ENCODE measurements at places on chromosomes 7 and 10. TPM values are rescaled to one million over a fixed set of nuclear protein-coding genes. Genes with fewer than 3 reads are reported as not detected.

ZNF488 gene
- total RNA-seq, result 2.7 TPM

DNAH11 gene
- 1.1 TPM for total RNA-seq

ADRA2A gene
- 0.79 TPM for total RNA-seq

ESYT2 gene
- total RNA-seq, result 55.2 TPM

EBF3 gene
- total RNA-seq, result 13.2 TPM

SFXN2 gene
- 14.4 TPM for total RNA-seq

FAM25C gene
- not detected for total RNA-seq

- DNase-seq, result no peak
Observed at GRCh38 chr10:99937630-99938029, 72.1 kb downstream of the DNMBP start.

DNA sequence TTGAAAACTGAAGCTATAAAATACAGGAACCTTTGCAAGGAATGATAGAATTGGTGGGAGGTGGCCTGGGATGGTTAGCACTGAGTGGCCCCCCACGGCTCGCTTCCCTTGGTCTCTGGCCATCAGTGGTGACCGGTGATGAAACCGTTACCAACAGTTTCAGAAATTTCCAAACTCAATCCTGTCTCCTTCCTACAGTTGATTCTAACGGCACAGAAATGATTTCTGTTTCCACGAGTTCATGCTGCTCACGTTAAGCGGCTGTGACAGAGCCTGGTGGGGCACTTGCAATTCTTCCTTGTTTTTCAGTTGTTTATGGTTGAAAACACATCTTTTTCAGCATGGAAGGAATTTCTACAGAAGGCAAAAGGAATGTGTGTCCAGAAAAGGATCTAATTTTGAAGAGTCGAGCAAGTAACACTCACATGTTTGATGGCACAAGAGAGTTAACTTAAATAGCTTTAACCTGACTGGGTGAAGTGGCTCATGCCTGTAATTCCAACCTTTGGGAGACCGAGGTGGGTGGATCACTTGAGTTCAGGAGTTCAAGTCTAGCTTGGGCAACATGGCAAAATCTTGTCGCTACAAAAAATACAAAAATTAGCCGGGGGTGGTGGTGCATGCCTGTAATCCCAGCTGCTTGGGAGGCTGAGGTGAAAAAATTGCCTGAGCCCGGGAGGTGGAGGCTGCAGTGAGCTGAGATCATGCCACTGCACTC lies 100.1 kb downstream of the DNAJB6 start:
- no peak for DNase-seq

DNA sequence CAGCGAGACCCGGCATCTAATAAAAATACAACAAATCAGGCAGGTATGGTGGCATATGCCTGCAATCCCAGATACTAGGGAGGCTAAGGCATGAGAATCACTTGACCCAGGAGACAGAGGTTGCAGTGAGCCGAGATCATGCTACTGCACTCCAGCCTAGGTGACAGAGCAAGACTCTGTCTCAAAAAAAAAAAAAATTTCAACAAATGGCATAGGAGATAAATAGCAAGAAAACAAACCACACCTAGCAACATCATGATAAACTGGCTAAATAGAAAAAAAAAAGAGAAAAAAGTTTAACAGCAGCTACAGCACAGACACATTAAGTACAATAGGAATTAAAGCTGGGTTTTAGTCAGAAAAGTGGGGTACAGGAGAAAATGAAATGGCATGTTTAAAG lies 1034.6 kb upstream of the LRRN3 start:
- no peak for DNase-seq

GRCh38 chr10:88033793-88034192 lies 170.4 kb downstream of the PTEN start:
- DNase-seq, result no peak

DNA sequence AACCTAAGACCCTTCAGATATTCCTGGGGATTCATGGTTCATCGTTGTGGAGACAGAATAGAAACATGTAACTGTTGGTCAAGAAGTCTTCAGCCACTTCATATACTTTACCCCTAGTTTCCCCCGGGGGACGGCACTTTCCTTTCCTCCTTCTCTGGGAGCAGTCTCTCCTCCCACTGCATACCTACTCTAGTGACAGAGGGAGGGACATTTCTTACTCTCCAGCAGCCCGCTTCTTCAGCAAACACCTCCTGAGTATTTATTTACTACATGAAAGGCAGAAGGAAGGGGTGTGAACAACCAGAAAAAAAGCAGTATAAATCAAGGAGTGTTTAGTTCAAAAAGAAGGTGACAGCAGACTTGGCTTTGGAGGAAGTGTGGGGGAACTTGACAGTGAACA lies 69.0 kb downstream of the LHFPL3 start:
- DNase-seq, result no peak

DNA sequence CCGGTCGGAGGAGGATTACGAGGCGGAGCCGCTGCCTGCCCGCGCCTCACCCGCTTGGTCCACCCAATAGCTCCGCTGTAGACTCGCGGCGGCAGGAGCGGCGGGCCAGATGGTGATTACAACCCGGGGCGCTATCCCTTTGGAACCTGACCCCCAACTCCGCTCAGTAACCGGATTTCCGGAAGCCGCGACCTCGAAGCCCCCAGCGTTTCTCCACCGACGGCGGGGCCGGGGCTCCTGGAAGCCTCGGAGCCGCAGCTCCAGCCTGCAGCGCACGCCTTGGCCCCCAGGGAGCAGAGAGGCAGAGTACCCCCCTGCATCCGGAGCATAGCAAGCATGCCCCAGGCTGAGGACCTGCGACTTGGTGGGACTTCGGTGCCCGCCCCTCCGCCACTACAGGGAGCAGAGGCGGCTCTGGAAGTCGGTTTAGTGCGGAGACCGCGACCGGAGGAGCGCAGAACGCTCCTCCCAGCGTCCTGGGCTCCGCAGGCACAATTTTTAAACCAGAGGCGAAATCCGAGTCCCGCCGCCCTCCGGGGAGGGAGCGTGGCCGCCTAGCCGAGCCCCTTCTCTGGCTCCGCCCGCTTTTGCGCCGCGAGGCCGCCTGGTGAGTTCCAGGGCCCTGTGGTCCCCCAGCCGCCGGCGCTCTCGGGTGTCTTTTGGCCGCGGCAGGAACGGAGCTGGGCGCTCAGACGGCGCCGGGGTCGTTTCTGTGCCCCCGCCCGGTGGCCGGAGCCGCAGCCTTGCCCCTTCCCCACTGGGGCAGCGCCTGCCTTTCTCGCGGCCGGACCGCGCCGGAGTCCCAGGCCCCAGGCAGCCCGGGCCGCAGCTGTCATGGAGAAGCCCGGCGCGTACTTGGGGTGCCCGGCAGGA lies 28.2 kb upstream of the BMS1 start:
- peak; percentile 46 for DNase-seq

DNA sequence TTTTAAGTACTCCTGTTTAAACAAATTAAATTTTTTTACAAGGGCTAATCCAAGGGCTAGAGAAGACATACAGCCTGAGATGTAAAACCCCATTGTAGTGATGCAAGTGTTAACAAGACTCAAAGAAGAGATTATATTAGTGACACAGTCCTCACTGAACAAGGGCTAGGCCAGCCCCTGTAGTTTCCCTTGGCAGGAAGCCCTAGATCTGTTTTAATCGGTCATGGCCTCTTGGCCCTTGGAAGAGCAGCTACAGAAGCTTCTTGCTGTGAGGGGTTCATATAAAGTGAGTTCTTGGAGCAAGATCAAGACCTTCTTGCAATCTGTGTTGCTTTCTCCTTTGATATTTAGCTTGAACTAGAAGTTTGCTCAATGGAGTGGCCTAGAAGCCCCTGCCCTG lies 1339.4 kb downstream of the XPNPEP1 start:
- DNase-seq, result no peak

DNA sequence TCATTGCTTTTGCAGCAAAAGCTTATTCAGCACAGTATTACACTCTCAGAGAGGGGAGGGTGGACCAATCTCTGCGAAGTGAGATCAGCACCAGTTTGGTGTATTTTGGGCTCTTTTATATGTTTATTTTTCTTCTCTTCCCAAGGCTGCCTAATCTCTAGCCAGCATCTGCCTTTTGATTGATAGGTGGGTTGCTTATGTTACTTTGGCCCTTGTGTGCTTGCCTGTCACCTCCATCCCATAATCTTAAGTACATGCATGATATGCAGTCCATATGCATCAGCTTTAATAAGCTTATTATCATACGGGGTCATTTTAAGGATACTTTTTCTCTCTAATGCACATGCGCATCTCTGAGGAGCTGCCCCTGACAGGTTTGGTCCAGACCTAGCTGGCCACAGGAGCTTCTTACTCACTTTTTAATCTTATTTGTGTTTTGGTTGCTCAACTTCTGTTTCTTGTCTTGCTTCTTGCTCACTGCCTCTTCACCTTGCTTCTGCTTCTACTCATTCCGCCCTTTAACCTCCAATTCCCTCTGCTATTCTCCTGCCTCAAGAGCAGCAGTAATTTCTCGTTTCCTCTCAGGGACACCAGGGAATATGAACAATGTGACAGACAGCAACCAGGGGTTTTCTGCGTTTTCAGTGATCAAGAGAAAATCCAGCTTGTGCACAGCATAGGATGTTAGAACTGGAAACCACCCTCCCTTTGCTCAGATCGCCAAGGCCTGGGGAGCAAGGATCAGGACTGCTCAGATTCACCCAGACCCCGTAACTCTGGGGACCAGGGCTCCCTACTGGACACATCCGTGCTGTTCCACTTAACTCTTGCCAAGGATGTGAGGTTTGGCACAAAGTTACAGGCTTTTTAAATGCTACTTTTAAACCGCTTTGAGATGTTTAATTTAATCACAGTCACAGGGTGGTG lies 10.0 kb downstream of the RGR start:
- no peak for DNase-seq

DNA sequence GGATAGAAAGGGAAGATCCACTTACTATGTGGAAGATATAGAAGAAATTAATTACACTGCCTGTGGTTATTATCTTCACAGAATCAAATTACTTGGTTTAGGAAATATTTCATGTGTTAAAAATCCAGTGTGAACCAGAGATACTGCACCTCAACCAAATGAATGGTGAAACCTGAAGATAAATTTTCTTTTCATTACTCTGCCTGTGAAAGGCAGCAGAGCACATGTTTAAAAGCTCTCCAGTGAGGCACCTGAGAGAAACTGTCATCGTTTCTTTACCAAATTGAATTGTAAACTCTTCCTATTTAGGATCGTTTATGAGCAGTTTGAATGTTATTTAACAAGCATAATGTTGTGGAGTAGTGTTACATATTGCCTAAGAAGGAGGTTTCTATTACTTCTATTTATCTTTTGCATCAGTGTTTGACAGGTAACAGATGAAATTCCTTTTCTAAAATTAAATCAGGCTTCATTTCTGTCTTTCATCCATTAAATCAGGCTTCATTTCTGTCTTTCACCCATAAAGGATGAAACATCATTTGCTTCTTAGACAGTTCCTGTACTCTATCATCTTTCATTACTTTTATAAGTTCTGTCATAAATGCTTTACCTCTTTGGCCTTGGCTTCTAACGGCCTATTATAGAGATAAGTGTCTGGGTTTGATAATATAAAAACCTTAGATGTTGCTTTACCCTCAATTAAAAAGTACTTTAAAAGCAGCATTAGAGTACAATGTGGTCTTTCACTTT lies 266.6 kb downstream of the NXPH1 start:
- no peak for DNase-seq

- DNase-seq, result no peak
Observed at GRCh38 chr10:120598386-120598785, 141.4 kb downstream of the PLPP4 start.

- DNase-seq, result no peak
Observed at GRCh38 chr10:127426746-127427145, 122.4 kb upstream of the NPS start.

DNA sequence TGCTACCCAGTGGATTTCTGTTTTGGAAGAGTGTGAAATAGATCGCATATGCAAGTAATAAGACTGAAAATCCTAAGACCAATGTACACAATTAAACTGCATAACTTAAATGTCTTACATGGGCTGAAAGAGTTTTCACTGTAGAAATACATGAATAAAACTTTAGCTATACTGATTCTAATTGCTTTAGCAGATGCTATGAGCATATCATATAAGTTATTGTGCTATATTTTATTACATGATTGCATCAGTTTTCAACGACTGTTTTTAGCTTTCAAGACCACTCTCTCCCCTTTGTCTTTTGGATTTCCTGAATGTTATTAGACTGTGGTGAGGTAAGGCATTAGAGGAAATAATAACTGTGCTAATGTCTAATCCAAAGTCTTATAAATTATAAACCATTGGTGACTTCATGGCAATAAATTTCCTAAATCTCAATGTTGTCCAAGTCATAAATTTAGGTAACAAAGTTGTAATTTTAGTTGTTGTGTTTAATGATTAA lies 124.5 kb downstream of the SEMA3A start:
- DNase-seq, result no peak

DNA sequence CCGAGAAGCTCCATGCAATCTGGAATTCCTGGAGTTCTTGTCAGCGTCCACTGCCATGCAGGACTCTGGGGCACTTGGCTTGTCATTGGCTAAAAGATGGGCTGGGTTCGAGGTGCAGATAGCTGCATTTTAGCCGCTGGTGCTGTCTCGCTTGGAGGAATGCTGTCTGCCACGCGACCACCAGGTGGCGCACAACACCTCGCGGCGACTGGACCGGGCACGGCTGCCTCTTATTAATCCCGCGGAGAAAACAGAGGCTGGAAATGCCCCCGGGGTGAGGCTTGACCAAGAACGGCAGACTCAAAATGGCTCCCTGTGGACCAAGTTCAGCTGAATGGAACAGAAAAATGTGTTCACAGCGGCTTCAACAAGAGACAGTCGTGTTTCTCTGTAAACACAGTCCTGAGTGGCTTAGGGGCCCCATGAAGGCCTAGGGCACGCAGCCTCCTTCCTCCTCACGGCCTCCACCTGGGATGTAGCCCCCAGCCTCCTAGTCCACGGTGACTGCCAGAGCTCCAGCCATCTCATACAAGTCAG lies 46.2 kb downstream of the AOC1 start:
- peak; percentile 83 for DNase-seq

DNA sequence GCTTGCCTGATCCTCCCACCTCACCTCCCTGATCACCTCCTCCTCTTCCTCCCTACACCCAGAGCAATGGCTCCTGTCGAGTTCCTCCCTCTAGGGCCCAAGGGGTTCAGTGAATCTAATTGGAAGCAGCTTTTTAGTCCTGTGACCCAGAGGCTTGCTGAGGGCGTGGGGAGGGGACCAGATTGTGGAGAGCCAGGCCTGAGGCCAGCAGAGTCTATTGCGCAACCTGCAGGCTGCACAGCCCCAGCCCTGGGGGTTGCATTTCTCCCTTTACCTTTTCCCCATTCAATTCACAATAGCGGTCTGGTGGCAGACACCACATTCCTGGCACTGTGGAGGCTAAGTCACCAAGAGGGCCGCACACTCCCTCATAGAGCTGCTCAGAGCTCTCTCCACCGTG lies 32.5 kb downstream of the GHRHR start:
- no peak for DNase-seq

GRCh38 chr10:116286626-116287200 lies 13.7 kb upstream of the GFRA1 start:
- DNase-seq, result no peak

- peak; percentile 82 for DNase-seq
Observed at GRCh38 chr10:97759158-97759887, 12.5 kb downstream of the SFRP5 start.

DNA sequence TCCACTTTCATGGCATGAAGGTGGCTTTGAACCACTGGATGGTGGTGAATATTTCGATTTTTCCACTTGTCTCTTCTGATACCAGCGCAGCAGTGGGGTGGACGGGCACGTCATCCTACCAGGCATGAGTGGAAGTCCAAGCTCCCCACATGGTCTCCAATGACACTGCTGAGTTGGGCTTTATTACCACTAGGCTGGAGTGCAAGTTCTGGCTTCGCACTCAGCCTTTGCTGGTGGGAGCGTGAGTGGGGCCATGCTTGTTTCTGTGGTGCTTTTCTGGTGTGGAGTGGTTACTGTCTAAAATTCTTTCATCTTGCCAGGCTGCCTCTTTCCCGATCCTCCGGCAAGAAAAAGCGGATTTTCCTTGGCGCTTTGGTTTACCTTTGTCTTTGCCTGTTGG lies 70.1 kb upstream of the SDK1 start:
- DNase-seq, result no peak

Data from SJCRH30 (cell line).